Stimulated activated CD4-positive, alpha-beta T cell treated with anti-CD3 and anti-CD28 coated beads, Interleukin-15, amount 100 ng/mL, for 24 hours (primary cell): ENCODE measurements at places on chromosomes 12 and 14.

- no peak for DNase-seq
Measured at GRCh38 chr12:67586951-67587350, 61.6 kb upstream of the DYRK2 start.

- DNase-seq: peak; percentile 87
Measured at GRCh38 chr14:49999146-49999761, 106.4 kb downstream of the ARF6 start.

DNA sequence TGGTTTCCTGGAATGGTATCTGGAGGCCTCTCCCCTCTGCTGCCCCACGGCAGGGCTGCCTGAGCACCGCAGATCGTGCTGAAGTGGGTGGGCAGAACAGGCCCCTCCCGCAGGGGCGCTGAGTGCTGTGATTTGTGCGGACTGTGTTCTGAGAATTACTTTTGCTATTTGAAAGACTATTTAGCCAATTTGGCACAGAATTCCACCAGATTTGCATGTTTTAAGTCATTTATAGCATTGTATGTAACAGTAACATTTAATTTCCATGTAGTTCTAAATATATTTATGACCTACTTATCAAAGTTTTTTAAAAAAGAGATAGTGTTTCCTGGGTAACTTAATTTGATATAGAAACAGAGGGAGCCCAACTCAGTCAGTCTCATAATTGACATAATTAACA lies 55.3 kb downstream of the TNFAIP2 start:
- no peak for DNase-seq

GRCh38 chr12:88266806-88267360 lies 124.8 kb downstream of the TMTC3 start:
- DNase-seq: no peak

GRCh38 chr12:47378907-47379306 lies 299.1 kb upstream of the AMIGO2 start:
- DNase-seq: no peak

- DNase-seq: no peak
Measured at GRCh38 chr14:87690076-87690613, 302.8 kb downstream of the GALC start.

DNA sequence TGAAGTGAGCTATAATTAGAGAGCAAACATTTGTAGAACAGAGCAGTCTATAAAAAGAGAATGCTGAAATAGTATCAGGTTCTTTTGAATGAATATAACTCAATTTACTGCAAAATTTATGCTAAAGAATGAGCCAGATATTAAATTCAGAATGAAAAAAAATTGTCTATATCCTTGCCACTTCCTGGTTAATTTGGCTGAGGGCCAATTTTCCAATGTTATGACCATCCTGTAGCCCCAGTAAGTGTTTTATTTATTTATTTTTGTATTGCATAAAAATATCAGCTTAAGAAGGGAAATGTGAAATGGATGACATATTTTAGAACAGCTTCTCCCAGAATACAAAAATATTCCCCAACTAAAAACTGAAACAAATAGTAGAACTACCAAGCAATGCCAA lies 263.4 kb downstream of the SOX5 start:
- DNase-seq: no peak

- DNase-seq: no peak
Measured at GRCh38 chr12:132352896-132353800, 23.8 kb upstream of the GALNT9 start.

DNA sequence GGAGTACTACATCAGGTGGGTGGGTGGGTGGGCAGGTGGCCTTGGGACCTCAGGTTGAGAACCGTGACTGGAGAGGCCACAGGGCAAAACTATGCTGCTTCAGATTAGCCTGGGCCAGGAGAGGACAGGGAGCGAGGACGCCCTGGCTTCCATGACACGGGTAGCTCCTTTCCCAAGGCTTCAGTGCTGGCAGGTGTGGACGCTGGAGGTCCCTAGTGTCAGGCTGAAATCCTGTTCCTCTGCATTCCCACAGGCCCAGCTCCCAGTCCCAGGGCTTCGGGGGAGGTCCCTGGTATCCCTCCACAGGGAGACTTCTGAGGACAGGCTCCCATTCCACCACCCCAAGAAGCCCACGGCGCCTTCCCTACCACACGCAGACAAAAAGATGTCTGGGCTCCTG lies 31.6 kb downstream of the CCDC92 start:
- DNase-seq: no peak

GRCh38 chr12:26622601-26623000 lies 210.4 kb downstream of the ITPR2 start:
- DNase-seq: no peak

GRCh38 chr14:74434294-74434693 lies 8.3 kb upstream of the SYNDIG1L start:
- no peak for DNase-seq

DNA sequence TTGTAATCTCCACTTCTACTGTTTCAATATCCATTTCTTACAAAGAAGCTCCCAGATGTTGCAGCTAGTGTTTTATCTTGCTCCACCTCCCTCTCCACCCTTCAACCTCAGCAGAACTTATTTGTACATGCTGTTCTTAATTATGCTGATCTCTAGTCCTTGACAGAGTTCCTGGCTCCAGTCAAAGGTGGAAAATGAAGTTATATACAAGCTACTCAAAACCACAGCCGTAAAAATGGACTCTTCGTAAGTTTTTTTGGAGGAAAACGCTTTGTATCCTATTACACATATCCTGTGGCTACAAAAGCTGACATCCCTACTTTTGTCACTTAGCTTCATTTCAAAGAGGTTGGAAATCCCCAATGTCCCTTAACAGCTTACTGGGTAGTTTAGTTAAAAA lies 1.3 kb downstream of the CLEC1A start:
- DNase-seq: no peak

GRCh38 chr12:75698052-75698451 lies 186.6 kb upstream of the KRR1 start:
- DNase-seq: no peak

GRCh38 chr14:94619297-94619696 lies 7.1 kb downstream of the SERPINA3 start:
- DNase-seq: no peak

DNA sequence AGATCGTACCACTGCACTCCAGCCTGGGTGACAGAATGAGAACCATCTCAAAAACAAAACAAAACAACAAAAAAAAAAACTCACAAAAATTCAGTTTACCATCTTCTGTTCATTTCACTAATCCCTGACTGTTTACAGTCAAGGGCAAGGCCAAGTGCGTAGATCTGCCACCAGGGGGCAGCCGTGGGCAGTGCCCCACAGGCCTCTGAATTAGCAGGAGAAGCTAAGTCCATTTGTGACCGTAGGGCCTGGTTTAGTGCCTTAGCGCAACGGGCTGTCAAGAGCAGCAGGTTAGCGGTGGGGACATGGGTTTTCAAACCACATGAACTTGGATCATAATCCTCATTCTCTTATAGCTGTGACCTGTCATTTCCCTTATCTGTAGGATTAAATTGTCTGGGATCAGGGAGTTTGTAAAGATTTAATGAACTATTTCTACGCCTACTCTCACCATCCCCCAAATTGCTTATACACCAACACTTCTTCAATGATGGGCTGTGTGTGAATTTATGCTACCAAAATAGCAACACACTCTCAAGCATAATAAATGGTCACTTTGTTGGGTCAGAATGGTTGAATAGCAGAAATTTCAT lies 49.0 kb downstream of the KCTD10 start:
- DNase-seq: peak; percentile 81

DNA sequence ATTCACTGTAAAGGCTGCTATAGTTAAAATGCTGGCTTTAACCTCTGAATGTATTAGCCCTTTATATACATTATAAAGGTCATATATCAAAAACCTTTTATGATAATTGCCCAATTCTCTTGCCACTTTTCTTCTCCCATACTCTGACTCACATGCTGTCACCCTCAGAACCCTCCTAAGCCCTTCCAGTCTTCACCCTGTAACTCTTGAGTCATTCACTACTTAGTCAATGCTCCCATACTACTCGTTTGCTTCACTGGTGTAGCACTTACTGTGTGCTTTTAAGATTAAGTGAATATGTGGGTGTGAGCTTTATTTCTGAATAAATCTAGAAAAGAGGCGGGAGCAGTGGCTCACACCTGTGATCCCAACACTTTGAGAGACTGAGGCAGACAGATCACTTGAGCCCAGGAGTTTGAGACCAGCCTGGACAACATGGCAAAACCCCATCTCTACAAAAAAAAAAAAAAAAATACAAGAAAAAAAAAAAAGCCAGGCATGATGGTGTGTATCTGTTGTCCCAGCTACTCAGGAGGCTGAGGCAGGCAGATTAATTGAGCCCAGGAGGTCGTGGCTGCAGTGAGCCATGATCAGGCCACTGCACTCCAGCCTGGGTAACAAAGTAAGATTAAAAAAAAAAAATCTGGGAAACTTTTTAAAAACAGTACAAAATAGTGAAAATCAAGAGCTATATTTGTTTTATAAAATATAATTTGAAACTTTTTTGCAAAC lies 37.6 kb downstream of the SPATA7 start:
- DNase-seq: peak; percentile 6

- no peak for DNase-seq
Measured at GRCh38 chr12:87687362-87687761, 341.8 kb downstream of the C12orf50 start.

- DNase-seq: no peak
Measured at GRCh38 chr12:76555231-76555767, 4.3 kb downstream of the OSBPL8 start.

DNA sequence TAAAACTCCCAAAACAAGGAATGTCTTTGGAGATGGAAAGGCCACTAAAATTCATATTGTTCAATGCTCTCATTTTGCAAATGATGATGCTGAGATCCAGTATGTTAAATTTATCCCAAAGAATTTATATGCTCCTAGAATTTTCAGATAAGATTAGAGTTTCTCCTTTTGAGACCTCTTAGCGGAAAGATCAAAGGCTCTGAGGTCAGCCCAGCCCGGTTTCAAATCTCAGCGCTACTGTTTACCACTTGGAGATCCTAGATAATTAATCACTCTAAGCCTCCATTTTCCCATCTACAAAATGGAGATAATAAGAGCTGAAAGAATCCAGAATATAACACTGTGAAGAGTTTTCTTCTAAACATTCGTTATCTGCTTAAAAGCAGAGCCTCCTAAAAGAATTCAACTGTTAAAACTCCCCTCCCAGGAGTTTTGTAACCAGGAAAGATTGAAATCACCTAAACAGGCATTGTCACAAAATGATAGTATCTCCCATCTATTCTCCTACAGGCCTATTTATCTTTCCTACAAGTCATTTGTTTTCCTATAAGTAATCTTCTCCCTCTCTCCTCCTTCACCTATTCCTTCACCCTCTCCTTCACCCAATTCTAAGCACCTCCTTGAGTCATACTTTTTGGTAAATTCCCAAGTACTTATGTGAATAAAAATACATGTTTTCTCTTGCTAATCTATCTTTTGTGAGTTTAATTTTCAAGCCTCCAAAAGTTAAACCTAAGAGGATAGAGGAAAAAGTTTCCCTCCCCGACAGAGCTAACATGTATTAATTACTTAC lies 16.7 kb downstream of the DUSP6 start:
- DNase-seq: no peak

DNA sequence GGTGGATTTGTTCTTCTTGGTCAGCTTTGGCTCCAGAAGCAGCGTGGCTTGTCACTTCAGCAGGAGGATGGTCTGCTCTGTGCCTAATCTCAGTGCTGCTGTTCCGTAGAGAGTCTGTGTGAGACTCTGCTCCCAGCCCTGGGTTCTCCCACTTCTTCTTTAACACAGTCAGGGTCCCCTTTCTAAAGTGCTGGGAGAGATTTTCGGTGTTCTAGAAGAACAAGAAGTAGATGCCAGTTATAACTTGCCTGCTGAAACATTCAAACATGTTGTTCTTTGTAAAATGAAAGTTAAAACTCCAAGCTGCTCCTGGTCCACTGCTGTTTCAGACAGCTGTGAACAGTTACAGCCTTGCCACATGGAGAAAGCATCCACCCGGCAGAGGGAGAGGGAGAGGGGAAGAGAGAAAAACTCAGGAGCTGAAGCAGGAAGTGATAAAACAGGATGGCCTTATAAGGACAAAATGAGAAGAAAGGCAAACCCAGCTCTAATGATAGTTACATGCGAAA lies 55.2 kb upstream of the CERS5 start:
- DNase-seq: peak; percentile 31

- no peak for DNase-seq
Measured at GRCh38 chr14:72646861-72647528, 246.9 kb downstream of the DPF3 start.

GRCh38 chr14:75825147-75825592 lies 156.6 kb downstream of the TGFB3 start:
- no peak for DNase-seq

- DNase-seq: no peak
Measured at GRCh38 chr12:130998136-130998535, 44.4 kb downstream of the ADGRD1 start.

DNA sequence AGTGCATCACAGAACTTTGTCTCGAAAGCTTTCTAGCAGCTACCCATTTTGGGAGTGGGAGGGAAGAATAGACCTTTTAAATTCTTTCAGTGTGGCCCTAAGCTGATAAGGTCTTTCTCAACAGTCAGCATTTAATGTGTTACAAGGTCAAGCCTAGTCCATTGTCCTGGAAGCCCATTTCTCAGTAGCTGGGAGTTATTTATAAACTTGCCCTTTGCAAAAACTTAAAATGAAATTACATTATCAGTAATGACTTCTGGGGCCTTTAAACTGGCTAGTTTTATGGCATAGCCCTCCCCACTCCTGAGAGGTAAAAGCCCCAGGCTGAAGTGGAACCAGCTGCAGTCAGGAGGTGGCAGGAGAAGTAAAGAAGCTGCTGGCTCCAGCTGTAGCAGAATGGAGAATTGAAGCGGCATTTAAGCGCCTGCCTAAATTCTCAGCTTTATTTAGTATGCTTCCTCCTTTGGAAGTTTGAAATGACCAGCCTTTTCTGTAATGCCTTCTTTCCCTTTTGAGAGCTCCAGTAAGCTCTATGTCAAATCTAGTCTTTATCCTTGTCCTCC lies 12.4 kb downstream of the COPZ1 start:
- DNase-seq: no peak

DNA sequence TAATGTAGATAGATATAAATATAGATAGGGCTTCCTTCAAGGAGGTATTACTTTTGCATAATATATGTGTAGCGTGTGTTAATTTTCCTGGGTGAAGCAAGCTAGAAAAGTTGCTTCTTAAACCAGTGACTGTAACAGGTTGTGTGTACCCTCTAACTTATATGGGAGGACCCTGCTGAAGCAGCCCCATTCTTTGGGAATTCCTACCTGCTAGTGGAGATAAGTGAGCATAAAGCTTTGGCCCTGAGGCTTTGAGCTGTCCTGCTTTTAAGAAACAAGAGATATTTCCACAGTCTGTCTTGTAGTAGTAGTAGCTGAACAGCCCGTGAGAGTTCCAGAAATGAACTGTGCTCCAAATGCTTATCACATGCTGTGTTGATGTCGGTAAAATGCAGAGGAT lies 8.6 kb downstream of the RMST start:
- DNase-seq: no peak

DNA sequence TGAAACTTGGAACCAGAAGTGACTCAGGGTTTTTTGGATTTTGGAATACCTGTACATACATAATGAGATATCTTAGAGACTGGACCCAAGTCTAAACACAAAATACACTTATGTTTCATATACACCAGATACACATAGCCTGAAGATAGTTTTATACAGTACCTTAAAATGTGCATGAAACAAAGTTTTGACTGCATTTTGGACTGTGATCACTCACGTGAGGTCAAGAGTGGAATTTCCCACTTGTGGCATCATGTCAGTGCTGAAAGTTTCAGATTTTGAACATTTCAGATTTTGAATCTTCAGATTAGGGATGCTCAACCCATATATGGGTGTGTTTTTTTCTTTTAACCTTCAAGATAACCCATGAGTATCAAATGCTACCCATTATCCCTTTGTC lies 6.6 kb downstream of the SBNO1 start:
- DNase-seq: no peak
